ENCODE measurements at places on chromosomes 5 and 9.
A peak's percentile ranks its signal among the peaks of the same experiment; 100 is the strongest.

GRCh38 chr5:95528565-95528964, 26.2 kb downstream of the SKIC3 start:
- no peak for DNase-seq

DNA sequence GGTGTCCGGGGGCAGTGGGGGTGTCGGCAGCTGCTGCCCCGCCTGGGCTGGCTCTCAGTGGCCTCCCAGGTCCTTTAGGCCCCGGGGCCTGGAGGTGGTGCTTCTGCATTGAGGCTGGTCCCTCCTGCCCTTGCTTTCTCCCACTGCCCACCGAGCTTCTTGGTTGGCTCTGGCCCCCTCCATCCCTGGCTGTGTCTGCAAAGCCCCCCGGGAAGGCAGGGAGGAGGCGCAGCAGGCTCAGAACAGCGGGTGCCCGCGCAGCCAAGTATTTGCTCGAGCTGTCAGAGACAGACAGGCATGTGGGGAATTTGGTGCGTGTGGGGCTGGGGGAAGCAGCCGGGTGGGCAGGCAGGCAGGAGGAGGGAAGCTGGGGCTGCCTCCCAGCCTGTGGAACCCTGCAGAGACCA, 11.5 kb downstream of the CXXC5 start:
- no peak for DNase-seq

DNA sequence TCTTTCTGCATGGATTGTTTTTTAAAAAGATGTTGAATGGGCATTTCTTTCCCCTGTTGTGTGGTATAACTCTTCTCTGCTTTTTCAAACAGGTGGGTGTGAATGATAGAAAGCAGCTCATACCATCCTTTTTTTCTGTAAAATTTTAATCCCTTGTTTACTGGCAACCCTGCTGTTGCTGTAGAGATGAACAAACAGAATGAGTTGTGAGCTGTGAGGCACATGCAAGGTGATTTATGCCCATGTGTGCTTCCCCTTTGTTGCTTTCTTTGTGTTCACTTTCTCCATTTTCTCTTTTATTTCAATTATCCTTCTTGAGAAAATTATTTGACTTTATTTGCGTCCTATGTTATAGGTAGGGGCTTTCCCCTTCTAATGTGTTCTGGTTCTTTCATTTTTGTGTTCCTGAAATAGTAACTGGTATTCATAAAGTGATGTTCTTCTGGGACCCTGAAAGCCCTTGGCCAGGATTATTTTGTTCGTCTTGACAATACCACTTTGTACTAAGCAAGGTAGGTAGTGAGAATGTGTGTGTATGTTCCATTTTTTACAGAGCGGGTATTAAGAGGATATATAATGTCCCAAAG, 79.9 kb downstream of the AOPEP start:
- DNase-seq = no peak

GRCh38 chr5:95261437-95262175, 23.3 kb downstream of the MCTP1 start:
- DNase-seq = no peak

DNA sequence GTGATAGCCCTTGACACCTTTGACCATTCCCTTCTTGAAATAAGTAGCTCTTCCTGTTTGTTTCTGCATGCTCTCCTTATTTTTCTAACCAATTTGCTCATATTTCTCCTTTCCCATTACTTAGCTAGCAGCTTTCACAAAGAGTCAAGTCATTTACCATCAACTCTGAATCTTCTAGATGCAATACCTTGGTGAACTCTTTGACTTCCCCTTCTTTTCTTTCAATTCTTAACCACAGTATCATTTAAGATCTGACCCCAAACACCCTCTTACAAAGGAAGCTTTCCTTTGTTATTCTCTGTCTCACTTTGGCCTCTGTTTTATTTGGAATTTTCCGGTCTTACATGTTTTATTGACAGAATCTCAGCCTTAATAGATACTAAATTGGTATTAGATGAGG, 14.0 kb downstream of the NFX1 start:
- DNase-seq = no peak

- no peak for DNase-seq
These were observed 368.3 kb downstream of the CAAP1 start for GRCh38 chr9:26524267-26524666.

- DNase-seq = no peak
These were observed 371.5 kb downstream of the NR2F1-AS1 start for GRCh38 chr5:93209476-93209875.

- no peak for DNase-seq
These were observed 9.9 kb downstream of the SNCB start for GRCh38 chr5:176620333-176620981.

DNA sequence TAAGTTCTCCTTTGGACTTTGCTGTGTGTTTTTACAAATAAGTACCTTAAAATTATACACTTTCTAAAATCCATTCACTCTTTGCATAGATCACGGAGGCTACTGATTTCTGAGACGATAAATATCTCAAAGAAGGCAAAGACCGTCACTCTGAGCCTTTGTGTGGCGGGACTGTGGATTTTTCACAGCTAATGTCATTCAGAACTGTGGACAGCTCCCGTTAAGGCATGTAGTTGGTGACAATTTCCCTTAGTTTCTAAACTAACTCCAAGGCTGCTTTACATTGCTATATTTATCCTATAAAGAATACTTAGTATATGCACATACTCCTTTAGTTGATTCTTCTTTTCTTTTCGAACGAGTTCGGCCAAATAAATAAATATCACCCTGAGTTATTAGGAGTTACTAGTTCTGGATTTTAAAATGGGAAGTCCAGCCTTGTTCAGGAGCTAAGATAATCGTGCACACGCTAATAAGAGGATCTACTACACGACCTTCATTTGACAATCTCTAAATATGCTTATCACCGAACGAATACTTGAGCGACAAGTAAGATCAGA, 1.8 kb downstream of the HCN1 start:
- no peak for DNase-seq

- DNase-seq = no peak
These were observed 1115.5 kb downstream of the DTWD2 start for GRCh38 chr5:117872798-117873368.

GRCh38 chr5:5678909-5679308, 256.4 kb downstream of the ICE1 start:
- DNase-seq = no peak

GRCh38 chr9:79353856-79354520, 217.8 kb upstream of the TLE4 start:
- no peak for DNase-seq

DNA sequence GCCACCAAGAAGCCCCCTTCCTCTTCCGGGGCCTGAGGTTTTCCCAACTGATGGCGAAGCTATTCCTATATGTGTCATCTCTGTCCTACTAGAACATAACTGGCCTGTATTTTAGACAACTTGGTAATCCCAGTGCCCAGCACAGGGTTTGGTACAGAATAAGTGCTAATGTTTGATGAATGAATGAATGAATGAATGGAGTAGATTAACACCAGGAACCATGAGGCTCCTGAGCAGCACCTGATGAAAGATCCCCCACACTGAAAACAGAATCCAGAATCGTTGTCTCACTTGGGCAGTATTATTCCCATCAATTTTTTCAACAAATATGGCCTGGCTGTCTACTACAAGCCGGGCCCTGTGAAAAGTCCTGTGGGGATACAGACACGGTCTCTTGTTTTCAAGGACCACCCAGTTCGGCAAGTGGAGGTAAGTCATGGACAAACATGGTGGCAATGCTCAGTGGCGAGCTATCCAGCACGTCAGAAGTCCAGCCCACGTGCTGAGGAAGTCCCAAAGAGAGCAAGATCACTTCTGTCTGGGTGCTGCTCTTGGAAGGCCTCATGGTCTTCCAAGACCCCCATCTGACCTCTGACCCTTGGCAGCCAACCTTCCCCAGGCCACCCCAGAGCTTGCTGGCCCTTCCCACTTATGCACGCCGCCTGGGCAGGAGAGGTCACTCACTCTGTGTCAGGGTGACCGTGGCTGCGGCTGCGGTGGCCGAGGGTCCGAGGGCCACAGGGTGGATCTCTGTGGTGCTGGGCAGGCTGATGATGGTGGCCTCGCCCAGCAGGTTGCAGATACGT, 1.0 kb downstream of the NAIF1 start:
- no peak for DNase-seq

- no peak for DNase-seq
These were observed 10.2 kb downstream of the NFX1 start for GRCh38 chr9:33300546-33300945.

DNA sequence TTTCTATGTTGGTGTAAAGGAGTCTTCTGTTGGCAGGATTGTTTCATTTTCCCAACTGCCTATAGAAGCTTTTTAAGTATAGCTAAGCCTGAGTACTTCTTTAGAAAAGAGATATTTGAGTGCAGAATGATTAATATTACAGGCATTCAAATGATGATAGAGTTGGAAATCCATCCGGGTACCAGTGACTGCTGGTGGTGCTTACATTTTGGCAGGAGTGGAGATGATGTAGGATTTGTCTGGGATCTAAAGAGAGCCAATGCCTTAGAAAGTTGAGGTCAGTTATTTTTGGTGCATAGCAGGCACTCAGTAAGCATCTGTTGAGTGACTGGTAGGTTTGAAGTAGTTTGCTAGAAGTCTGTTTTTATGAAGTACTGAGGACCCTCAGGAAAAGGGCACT, 433.5 kb downstream of the DMAC1 start:
- no peak for DNase-seq

- DNase-seq = no peak
These were observed 70.9 kb downstream of the SH3RF2 start for GRCh38 chr5:146007270-146007669.

DNA sequence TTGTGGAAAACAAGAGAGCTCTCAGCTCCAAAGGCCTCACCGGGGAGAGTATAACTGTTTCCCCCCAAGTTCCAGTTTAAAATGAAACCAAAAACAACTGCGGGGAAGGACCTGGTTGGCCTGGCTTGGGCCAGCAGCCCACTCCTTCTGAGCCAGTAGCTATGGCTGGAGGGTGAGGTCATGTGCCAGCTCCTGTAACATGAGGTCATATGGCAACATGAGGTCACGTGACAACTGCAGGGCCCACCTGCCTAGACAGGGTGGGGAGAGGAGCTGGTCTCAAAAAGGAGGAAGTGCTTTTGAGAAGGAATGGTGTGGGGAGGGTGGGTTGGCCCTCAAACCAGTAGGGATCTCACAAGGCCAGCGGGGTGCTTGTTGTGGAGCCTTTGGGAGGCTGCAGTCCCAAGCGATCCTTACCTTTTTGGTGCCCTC, 29.3 kb upstream of the CRB2 start:
- no peak for DNase-seq

DNA sequence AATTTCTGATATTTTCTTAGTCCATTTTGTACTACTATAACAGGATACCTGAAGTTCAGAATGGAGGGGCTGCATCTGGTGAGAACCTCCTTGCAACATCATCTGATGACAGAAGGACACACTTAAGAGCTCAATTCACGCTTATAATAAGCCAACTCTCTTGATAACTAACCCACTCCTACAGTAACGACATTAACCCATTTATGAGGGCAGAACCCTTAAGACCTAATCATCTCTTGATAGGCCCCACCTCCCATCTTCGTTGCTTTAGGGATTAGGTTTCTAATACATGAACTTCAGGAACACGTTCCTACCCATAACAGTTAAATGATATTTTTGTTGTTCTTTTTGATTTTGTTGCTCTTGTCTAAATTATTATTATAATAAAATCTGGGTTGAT, 69.4 kb downstream of the TNPO1 start:
- no peak for DNase-seq

- DNase-seq = no peak
These were observed 56.7 kb downstream of the MAT2B start for GRCh38 chr5:163562071-163562470.

- DNase-seq = no peak
These were observed 79.7 kb upstream of the ICE1 start for GRCh38 chr5:5342784-5343183.

- no peak for DNase-seq
These were observed 24.1 kb upstream of the VLDLR start for GRCh38 chr9:2597483-2597882.

DNA sequence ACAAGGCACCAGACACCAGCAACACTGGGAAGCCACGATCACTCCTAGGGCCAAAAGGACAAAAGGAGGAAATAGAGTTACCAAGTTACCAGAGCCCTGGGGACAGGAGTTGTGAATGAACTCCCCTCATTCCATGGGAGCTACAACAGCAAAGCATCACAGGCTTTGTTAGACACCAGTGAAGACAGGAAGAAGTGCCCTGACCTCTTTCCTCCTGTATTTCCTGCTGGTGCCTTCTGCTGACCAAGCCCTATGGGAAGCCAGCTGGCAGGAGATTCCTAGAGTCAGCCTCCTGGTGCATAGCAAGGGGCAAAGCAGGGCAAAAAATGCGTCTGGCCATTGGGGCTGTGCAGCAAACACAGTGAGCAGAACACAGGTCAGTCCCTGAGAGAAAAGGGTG, 374.7 kb downstream of the ZSWIM6 start:
- DNase-seq = no peak

DNA sequence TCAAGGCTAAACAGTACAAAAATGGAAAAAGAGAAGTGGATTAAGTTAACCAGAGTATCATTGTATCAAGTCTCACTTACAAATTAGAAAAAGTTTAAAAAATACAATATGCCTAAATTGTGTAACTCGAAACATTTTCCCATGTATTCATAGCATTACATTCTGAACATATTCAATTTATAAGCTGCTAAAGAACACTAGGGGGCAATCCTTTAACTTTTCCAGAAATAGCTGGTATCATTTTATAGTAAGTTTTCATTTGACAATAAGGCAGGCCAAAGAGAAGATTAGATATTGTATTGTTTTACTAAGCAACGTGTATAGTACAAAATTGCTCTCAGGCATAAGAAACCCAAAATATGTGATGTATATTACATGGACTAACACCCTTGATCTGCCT, 234.6 kb downstream of the ADGRV1 start:
- no peak for DNase-seq

DNA sequence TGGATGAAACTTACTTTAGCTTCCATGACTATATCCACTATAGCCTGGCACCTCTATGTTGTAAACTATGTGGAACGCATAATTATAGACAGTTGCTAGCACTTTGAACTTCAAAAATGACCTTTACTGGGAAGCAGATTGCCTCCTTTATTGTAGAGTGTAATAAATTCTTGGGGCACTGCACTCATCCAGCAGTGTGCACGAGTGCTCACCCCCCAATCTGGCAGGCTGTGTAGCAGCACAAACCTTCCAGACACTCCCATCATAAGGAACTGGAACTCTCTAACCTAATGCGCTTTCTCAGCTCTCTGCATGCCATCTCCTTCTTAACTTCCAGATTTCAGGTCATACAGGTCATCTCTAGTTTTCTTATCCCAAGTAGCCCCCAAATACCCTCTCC, 1.5 kb upstream of the PDE6A start:
- DNase-seq = peak; percentile 80
